CD4-positive, alpha-beta T cell treated with Interleukin-17A for 1 hour (primary cell): ENCODE measurements at places on chromosomes 5 and 9.
A peak's percentile ranks its signal among the peaks of the same experiment; 100 is the strongest.

DNA sequence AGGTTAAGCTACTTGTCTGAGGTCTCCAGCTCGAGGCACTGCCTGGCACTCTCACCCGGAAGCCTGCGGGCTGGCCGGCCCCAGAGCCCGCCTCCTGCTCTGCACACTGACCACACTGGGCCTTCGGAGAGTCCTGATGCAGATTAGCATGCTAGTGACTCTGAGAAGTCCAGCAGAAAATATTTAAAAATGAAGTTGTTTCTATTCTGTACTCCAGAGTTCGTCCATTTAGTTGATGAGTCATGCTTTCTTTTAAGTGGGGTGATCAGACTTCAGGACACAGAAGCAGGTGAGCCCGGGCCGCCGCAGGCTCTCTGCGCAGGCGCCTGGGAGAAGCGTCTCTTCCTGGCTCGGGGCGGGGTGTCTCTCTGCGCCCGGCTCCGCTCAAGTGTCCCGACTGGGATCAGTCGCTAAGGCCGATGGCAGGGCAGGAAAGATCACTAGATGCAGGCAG is 32.5 kb downstream of the FAM240B start:
- peak; percentile 11 for DNase-seq

DNA sequence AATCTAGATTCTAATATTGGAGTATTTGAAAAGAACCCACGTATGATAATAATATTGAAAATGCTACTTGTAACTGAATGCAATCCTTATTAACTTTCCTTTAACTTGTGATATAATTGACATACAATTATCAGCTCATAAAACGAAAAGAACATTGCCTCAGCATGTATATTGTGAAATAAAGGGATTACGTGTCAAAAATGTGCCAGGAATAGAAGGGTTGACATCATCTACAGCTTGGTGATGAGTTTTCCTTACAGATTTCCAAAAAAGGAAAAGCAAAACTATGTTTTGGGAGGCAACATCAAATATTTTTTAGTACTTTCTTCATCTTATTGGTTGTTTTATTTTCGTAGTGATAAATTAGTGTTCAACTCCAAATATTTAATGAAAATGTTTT is 266.0 kb upstream of the PTGER4 start:
- no peak for DNase-seq

DNA sequence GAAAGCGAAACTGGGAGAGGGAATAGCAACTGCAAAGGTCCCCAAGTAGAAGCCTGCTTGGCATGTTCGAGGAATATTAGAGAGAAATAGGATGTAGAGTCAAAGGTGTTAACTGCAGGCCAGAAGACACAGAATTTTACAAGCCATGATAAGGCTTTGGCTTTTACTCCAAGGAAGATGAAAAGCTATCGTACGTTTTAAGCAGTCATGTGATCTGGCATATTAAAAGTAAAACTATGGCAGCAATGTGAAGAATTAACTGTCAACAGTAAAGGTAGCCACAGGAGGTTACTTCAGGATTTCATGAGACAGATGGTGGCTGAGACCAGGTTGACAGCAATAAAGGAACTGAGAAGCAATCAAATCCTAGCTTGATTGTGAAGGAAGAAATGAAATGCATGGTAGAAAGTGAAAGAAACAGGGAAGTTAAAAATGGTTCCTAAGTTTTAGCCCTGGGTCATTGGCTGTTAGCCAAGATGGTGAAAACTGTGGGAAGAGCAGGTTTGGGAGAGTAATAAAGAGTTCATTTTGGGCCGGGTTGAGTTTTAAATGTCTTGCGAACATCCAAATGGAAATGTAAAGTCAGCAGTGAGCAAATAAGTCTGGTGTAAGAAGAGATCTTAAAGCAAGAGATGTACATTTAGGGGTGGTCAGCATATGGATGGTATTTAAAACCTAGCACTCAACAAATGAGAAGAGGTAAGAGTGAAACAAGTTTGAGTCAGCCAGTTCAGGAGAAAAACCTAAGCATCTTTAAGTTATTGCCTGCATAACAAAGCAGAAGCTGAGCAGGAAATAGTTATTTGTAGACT is 20.3 kb upstream of the TTC33 start:
- DNase-seq, result no peak

DNA sequence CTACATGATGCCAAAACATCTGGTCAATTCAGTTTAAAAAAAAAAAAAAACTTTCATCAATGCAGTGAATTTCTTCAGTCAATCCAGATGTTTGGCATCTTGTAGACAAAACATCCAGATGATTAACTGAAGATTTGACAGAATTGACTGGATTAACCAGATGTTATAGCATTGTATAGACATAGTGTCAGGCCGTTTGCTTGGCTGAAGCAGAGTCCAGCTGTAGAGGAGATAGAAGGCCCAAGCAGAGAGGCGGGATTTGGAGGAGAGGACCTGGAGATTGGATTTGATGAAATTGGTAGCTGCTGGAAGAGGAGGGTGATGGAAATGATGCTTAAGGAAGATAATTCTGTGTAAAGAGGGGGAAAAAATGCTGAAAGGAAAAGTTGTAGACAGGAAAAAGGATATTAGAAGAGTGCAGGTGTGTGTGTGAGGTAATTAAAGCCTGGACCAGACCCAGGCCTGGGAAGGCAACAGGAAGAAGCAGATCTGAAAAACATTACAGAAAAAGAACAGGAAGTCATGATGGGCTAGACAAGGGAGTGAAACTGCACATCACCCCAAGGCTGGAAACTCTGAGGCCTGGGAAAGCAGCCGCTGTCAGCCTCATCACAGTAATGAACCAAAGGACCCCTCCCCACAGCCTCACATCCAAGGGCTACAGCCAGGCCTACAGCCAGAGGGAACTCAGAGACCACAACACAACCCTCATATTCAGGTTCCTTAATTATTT is 258.3 kb downstream of the CWC27 start:
- DNase-seq, result no peak
